ENCODE measurements at places on chromosomes 11 and 22. TPM values are rescaled to one million over a fixed set of nuclear protein-coding genes. Genes with fewer than 3 reads are reported as not detected.

The UBQLN3 gene
- total RNA-seq: 0.15 TPM

The APOA5 gene
- not detected for total RNA-seq

The MUC2 gene
- not detected for total RNA-seq

The SYT12 gene
- total RNA-seq: not detected

The MFRP gene
- total RNA-seq: under 0.01 TPM

The BDNF gene
- 10.6 TPM for total RNA-seq
